ENCODE measurements at places on chromosomes 1 and 21. TPM values are rescaled to one million over a fixed set of nuclear protein-coding genes. Genes with fewer than 3 reads are reported as not detected.

The PODN gene
- total RNA-seq, result 20.9 TPM

The BCAN gene
- not detected for total RNA-seq

The C1QC gene
- not detected for total RNA-seq

The RNU1-1 gene
- under 0.01 TPM for total RNA-seq

The ROR1 gene
- 12.6 TPM for total RNA-seq

The CLEC20A gene
- not detected for total RNA-seq

The MAB21L3 gene
- 0.03 TPM for total RNA-seq

Measured in smooth muscle cell of the pulmonary artery (primary cell).